ENCODE measurements at places on chromosomes 5 and 9.

- no peak for DNase-seq
- no peak overlapping the region for H3K4me3 ChIP-seq
- H3K27ac ChIP-seq: no peak overlapping the region
Observed at GRCh38 chr5:73296772-73297171, 123.8 kb downstream of the TMEM174 start.

DNA sequence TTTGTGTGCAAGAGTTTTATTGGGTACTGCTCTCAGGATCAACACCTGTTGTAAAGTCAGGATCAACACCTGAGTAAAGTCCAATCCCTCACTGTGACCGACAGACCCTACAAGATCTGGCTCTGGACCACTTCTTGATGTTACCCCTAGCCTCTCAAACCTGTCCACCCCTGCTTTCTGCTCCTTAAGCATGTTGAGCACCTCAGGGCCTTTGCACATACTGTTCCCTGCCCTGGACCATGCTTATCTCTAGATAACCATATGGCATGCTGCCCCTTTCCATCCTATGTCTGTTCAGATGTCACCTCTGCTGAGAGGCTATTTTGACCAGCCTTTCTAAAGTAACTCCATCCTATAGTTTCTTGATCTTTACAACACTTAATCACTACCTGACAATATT lies 269.6 kb downstream of the SMARCA2 start:
- H3K27me3 ChIP-seq: no peaks in the 10 kb centered on the region
- no peak for DNase-seq
- no peaks in the 10 kb centered on the region for H3K36me3 ChIP-seq

DNA sequence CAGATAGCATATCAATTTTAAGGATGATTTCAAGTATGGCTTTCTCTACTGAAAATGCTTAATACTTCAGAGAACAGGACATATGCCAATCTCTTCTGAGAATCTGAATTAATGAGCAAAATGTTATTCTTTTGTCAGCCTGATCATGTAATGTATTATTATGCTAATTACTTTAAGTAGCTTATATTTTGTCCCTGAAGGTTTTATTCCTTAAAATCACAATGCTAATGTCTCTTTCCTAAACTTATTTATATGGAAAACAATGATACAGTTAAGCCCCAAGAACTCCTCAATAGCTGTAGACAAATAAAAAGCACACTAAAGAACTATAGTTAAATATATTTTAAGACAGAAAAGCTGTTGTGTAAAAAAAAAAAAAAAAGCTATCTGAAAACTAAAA lies 256.9 kb upstream of the PTPRD start:
- no peak overlapping the region for H3K4me3 ChIP-seq
- H3K36me3 ChIP-seq: no peaks in the 10 kb centered on the region
- DNase-seq: no peak
- H3K27me3 ChIP-seq: no peaks in the 10 kb centered on the region
- no peaks in the 10 kb centered on the region for H3K4me1 ChIP-seq

- H3K27me3 ChIP-seq: no peaks in the 10 kb centered on the region
- H3K4me1 ChIP-seq: peaks cover 15% of the 10 kb centered on the region
- H3K4me3 ChIP-seq: no peak overlapping the region
Observed at GRCh38 chr5:95892784-95893354, 68.8 kb downstream of the ELL2 start.

GRCh38 chr5:83360573-83360972 lies 111.0 kb upstream of the VCAN start:
- H3K36me3 ChIP-seq: no peaks in the 10 kb centered on the region
- H3K4me1 ChIP-seq: peaks cover 9% of the 10 kb centered on the region
- H3K4me3 ChIP-seq: no peak overlapping the region
- no peak for DNase-seq
- H3K27ac ChIP-seq: no peak overlapping the region

GRCh38 chr9:129451089-129451656 lies 169.7 kb downstream of the C9orf50 start:
- no peaks in the 10 kb centered on the region for H3K27me3 ChIP-seq
- peak; percentile 41 for DNase-seq
- H3K4me3 ChIP-seq: no peak overlapping the region

Measured in heart left ventricle (tissue), 16 donors.